ENCODE measurements at places on chromosomes 2 and 18.

DNA sequence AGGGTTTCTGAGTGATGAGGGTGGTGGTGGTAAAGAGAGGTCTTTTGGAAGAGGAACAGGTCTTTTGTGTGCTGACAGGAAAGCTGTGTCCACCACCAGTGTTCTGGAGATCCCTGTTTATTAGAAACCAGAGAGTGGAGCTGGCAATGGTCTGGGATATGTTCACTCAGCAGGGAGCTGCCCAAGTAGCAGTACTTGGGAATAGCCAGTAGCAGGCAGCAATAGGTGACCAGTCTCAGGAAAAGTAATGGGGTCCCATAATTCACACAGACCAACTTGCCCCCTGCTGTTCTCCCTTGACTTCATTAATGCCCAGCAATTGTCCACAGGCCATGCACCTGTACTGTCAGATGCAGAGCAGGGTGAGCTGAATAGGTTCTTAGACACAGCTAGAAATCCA is 1.8 kb downstream of the TSPYL6 start:
- DNase-seq: no peak

GRCh38 chr18:48805826-48806535 is 144.8 kb downstream of the SMAD7 start:
- DNase-seq: no peak

DNA sequence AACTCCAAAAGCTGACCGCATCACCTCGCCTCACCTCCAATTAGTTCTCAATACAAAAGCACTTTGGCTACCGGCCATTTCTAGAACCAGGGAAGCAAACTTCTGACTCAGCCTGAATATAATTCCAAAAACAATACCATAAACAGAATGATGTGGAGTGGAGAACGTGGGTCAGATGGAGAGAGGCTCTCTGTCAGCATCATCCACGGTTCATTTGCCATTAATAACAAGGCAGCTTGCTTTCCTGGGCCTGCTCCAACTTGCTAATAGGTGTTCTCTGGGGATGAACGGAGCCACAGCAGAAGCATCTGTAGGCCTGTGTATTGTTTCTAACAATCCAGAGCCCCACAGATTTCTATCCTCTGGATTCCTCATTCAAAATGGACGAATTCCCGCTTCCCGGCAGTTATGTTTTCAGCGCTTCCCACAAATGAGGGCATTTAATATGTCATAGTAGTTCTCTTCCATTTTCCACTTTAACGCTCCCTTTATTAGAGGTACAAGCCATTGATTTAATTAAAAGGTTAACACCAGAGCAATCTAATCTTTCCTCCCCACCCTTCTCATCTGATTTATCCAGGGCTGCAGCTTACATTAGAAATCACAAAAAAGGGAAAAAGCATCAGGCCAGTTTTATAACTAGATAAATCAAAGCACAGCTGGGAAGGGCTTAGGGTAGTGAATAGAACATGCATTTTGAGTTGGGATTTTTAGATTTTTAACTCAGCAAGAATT is 23.2 kb upstream of the CNTNAP5 start:
- DNase-seq: no peak

DNA sequence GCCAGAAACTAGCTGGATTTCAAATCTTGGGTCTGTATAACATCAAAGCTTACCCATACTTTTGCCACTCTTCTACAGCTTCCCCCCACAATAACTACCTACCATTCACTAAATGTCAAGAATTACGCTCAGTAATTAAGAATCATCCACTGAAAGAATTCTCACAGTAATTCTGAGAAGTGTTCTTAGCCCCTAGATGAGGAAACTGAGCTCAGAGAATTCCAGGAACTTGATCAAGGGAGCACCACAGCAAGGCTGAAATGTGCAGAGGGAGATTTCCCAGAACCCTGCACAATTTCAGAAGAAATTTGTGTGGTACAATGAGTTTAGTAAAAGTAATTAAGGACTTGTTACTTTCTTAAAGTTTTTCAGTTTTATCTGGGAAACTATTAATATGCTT is 194.5 kb upstream of the STK17B start:
- DNase-seq: no peak

DNA sequence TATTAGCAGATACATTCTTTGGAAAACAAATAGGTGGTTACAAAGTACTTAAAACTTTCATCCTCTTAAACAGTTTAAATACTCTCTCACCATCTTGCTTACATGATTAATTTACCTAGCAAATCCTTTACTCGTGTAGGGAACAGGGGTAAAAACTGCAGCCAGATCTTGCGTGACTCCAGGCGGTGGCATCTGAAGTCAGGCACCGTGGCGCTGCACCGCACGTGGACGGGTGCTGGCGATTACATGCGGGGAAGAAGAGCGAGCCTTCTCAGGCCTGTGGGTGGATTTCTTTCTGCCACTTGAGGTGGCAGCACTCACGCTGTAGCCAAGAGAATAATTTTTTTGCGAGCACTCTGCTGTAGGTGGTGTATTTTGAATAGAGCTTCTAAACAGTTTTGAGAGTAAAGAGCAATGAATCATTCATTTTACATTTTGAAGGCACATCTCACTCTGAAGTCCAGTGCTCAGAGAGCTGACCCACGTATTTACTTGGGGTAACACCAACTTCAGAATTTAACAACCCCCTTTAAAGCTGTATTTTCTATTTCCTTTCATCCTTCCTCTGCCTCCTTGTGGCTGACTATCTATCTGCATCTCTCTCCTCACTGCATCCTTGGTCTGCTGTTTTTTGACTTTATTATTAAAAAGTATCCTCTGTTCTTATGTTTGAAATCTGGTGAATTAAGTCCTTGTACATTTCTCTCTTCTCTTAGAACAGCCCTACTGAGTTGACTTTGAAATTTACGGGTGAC is 68.9 kb downstream of the EPAS1 start:
- no peak for DNase-seq
